ENCODE measurements at places on chromosomes 12 and 14.

DNA sequence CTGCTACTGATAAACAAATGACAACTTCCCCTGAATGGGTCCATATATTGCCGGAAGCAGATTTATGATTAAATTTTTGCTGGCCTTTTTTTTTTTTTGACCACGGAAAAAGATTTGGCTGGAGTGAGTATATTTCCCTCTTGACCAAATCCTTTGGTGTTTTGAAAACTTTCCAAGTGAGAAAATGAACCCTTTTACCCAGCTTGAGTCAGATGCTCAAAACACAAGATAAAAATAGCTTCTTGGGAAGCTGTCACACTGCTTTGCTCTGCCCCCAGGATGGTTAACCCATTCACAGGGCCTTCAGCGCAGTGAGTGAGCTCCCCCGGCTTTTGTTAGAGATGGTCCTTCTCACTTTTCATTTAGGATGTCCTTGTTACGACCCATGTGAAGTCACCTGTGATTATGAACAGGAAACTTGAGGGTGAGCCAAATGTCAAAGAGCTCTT lies 224.3 kb downstream of the PELI2 start:
- peak; percentile 27 for DNase-seq

DNA sequence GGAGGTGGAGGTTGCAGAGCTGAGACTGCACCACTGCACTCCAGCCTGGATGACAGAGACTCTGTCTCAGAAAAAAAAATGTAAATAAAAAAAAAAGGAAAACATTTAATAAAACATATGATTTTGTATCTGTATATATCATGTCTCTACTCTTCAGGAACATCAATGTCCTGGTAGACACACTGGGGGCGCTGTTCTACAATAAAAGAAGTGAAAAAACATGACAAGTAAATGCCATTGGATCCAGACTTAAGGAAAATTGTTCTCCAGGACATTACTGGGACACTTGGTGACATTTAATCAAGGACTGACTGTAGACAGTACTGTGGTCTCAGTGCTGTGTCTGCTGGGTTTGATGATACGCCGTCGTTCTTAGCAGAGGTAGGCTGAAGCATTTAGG lies 15.5 kb upstream of the KLC1 start:
- DNase-seq, result no peak

DNA sequence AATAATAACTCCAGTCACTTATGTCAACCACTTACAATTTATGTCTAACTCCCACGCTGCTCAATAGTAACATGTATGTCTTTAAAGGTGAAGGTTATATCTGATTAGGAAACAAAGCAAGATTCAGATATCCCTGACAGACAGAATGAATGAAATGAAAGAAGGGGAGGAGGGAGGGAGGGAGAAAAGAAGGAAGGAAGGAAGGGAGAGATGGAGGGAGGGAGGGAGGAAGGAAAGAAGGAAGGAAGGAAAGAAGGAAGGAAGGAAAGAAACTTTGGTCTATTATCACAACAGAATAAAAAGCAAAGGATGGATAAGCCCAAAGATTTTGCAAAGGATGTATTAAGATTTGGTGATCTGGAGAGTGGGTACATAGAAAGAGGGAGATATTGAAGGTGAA lies 433.3 kb downstream of the PRKD1 start:
- DNase-seq, result no peak

- DNase-seq, result no peak
These were observed 174.2 kb upstream of the PARP11 start for GRCh38 chr12:4047421-4047820.

DNA sequence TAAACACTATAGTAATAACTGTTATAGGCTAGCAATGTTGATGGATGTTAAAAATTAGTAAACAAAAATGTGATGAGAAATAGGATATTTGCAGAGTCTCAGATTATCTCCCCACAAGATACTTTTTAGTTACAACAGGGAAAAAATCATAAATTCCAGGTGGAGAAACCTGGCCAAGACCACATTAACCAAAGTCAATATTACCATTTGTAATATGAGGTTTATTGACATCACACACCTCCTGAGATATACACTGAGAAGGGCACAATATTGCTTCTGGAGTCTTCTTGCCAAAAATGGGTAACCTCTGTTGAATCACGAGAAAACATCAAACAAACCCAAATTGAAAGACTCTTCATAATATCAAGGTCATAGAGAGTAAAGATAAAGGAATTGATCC lies 72.3 kb upstream of the AMIGO2 start:
- no peak for DNase-seq

DNA sequence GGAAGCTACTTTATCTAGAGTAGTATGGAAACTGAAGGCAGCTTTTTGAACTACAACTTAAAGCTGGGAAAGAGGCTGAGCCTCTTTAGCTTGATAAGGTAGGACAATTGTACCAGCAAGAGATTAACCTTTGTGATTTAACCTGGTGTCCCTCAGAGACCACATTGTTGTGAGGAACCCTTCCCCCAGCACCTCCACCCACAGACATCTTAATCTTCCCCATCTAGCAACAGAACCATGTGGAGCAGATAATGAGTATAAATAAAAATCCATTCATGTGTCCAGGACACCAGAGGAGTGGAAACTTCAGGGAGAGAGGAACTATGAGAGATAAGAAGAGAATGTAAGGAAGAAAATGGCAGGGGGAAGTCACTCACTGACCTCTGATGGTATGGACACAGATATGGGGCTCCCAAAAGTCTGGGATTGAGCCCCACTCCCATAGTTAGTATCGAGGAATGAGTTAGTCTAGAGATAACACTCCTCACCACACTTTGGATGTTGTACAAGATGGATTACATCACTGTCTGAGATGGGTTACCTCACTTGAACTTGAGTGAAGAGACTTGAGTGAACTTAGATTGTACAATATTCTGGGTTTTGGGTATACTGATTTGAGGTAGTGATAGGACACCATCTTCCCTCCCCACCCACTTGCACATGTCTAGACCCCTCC lies 33.9 kb upstream of the SLC38A2 start:
- DNase-seq, result no peak

GRCh38 chr12:70255311-70255710 lies 12.1 kb downstream of the CNOT2 start:
- no peak for DNase-seq

GRCh38 chr12:18521461-18521860 lies 216.4 kb downstream of the PLCZ1 start:
- no peak for DNase-seq

DNA sequence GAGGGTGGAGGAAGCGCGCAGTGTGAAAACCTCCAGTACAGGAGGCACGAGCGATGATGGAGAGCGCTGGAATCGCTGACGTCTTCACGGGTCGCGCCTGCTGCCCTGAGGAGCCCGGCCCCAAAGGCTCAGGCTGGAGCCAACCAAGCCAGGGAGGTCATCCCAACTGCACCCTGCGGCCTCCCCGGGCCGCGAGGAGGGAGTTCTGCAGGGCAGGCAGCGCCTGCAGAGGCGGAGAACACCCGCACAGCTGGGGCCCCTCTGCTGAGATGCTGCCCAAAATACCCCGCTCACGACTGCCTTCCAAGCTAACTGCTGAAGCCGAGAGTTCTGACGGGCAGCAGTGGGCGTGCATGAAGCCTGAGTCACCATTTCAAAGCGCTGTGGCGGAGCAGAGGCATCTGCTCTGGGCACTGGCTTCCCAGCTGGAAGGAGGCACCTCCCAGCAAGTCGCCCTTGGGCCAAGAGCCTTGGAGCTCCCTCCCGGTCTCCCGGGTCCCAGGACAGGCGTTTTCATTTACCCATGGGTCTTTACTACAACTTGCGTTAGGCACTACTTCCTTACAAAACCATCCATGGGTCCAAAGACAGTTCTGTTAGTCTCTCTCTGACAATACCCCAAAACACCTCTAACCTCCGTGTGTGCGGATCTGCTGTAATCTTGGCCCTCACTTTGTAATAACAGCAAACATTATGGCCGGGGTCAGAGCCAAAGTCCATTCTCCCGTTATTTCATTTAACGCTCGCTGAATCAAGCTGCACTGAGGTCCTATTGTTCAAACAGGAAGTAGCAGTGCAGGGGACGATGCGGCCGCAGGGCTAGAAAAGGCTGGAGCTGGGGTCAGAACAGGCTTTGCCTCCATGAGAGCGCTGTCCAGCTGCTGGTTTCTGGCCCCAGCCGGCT lies 60.1 kb upstream of the RIMBP2 start:
- peak; percentile 81 for DNase-seq

- no peak for DNase-seq
These were observed 329.6 kb downstream of the ADGRD1 start for GRCh38 chr12:131283191-131283861.

GRCh38 chr14:78143489-78144145 lies 26.6 kb upstream of the NRXN3 start:
- DNase-seq, result no peak

GRCh38 chr14:45135156-45135555 lies 574 bp upstream of the FANCM start:
- no peak for DNase-seq

DNA sequence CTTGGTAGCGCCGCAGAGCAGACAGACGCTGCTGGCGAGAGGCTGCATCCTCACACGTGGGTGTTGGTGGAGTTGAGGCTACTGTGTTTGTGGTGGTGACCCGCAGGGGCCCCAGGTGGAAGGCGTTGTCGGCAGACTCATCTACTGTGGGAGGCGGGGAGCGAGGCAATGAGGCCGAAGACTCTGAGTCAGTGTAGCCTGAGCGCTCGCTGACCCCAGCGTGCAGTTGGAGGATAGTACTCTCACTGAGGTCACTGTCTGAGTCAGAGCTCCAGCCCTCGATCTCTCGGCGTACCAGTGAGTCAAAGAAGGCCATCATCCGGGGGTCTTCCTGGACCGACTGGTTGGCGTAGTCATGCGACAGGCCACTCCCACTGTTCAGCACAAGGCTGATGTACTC lies 76.0 kb upstream of the ACTN1 start:
- DNase-seq, result no peak

DNA sequence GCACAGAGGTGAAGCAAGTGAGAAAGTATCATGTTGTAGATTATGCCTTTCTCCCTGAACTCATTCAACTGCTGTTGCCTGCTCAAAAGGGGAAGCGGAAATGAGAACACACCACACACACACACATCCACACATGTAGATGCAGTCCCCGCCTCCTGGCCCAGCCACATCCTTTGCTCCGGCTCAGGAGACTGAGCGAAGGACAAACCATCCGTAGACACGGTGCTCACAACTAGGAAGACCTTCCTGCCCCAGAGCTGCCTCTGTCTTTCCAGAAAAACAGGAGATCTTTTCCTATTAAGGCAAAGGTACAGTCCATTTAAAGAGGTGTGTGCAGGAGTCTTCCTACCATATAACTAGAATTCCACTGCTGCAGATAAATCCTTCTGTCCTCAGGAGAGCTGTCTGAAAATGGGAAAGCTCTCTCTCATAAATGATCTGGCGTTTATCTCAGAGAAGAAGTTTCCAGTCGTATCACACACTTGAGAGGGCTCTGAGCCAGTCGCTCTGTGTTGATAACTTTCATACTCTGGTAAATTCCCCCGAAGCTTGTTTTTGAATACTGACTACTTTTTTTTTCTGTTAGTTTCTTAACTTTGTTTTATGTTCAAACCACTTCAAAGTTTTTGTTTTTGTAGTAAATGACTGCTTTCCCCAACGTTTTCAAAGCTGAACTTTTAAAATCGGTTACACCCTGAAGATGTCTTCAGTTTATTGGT lies at the start of gene TESPA1:
Gene TESPA1 (minus strand): TSS at position 105 of the 719 bp plus-strand sequence. CDS start 10,200 bp downstream, outside the sequence.
- DNase-seq, result peak; percentile 52

DNA sequence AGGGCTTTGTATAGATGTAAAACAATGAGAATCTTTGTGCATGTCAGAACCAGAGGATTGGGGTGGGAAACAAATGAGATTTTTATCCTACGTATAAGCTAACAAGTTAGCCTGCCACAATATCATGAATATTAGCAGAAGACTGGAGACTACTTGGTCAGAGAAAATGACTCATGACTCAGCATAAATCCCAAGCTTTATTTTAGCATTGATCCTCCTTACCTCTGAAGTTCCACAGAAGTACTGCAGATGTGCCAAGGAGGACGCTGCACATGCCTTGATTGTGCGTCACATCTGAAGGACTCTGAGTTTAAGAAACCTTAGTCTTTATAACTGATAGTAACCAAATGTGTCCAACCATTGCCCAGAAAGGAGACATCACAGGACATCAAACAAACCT lies 234.0 kb upstream of the RPL10L start:
- no peak for DNase-seq

DNA sequence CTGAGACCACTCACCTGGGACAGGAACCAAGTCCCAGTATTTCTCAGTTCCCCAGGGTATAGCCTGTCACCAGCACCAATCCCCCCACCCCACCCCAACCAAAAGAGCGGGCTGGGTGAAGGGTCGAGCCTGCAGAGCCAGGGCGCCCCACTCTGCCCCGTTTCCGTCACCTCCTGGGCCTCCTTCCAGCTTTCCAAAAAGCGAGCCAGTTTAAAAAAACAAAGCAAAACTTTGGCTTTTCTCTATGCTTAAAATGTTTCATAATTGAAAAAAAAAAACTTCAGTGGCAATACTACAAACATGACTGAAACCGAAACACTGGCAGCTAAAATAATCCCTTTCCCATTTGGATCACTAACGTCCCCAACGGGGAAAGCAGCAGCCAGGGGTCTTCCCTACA lies 7.5 kb downstream of the CAMKK2 start:
- peak; percentile 66 for DNase-seq

Measured in right hindlimb (tissue), 1 donor.